Activated CD4-positive, alpha-beta memory T cell treated with anti-CD3 and anti-CD28 coated beads for 36 hours (primary cell): ENCODE measurements at places on chromosomes 5 and 9. TPM values are rescaled to one million over a fixed set of nuclear protein-coding genes. Genes with fewer than 3 reads are reported as not detected.
A peak's percentile ranks its signal among the peaks of the same experiment; 100 is the strongest.

- no peaks in the 10 kb centered on the region for H3K36me3 ChIP-seq
- H3K4me3 ChIP-seq: no peak overlapping the region
- no peak for DNase-seq
- peaks cover 3% of the 10 kb centered on the region for H3K4me1 ChIP-seq
- peaks cover 39% of the 10 kb centered on the region for H3K27me3 ChIP-seq
These were observed 30.4 kb downstream of the FAM163B start for GRCh38 chr9:133578524-133579441.

DNA sequence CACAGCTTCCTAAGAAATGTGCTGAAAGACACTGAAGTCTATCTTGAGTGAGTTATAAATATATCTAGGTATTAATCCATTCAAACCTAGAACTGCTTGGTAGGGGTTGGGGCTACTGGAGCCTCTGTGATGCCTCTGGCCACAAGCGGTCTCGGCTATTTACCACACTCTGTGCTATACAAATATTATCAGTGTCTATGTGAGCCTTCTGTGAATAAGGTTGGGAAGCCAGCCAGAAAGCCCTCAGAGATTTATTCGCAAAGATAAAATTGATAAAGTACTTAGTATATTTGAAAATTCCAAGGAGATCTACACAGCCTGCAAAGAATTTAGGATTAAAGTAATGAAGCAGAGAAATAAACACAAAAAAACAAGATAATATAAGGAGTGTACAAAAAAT lies 41.4 kb downstream of the LIFR start:
- no peaks in the 10 kb centered on the region for H3K36me3 ChIP-seq
- no peaks in the 10 kb centered on the region for H3K4me1 ChIP-seq
- H3K4me3 ChIP-seq: no peak overlapping the region

DNA sequence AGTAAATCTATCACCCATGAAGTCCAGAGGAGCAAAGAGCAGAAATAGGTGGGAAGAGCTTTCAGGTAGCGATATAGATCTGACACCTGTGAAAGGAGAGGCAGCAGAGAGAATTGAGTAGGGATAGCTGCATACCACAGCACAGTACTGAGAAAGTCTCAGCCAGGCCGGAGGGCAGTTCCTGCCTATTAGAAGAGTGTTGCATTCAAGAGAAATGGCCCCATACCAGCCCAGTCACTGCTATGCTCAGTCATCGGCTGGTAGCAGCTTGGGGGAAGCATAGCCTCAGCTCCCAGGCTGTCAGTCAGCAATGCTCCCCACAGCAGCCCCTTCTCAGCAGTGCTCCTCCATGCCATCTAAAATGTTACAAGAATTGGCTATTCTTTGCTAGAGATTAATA lies 285.1 kb upstream of the CDH6 start:
- H3K4me3 ChIP-seq: no peak overlapping the region
- H3K36me3 ChIP-seq: no peaks in the 10 kb centered on the region
- H3K27ac ChIP-seq: no peak overlapping the region
- H3K4me1 ChIP-seq: no peaks in the 10 kb centered on the region
- no peaks in the 10 kb centered on the region for H3K27me3 ChIP-seq

GRCh38 chr5:171846323-171846722 lies 60.7 kb downstream of the SMIM23 start:
- no peaks in the 10 kb centered on the region for H3K27me3 ChIP-seq
- H3K27ac ChIP-seq: no peak overlapping the region
- H3K4me1 ChIP-seq: no peaks in the 10 kb centered on the region

GRCh38 chr5:14588145-14588544 lies 6.6 kb downstream of the OTULINL start:
- H3K27me3 ChIP-seq: no peaks in the 10 kb centered on the region
- H3K4me3 ChIP-seq: no peak overlapping the region
- no peaks in the 10 kb centered on the region for H3K36me3 ChIP-seq
- H3K27ac ChIP-seq: no peak overlapping the region

- H3K27me3 ChIP-seq: no peaks in the 10 kb centered on the region
- no peak overlapping the region for H3K27ac ChIP-seq
- no peaks in the 10 kb centered on the region for H3K36me3 ChIP-seq
- DNase-seq: no peak
- no peak overlapping the region for H3K4me3 ChIP-seq
- no peaks in the 10 kb centered on the region for H3K4me1 ChIP-seq
These were observed 388.0 kb downstream of the ACTL7B start for GRCh38 chr9:108467653-108468324.

The FOXD1 gene
- 0.46 TPM for total RNA-seq

DNA sequence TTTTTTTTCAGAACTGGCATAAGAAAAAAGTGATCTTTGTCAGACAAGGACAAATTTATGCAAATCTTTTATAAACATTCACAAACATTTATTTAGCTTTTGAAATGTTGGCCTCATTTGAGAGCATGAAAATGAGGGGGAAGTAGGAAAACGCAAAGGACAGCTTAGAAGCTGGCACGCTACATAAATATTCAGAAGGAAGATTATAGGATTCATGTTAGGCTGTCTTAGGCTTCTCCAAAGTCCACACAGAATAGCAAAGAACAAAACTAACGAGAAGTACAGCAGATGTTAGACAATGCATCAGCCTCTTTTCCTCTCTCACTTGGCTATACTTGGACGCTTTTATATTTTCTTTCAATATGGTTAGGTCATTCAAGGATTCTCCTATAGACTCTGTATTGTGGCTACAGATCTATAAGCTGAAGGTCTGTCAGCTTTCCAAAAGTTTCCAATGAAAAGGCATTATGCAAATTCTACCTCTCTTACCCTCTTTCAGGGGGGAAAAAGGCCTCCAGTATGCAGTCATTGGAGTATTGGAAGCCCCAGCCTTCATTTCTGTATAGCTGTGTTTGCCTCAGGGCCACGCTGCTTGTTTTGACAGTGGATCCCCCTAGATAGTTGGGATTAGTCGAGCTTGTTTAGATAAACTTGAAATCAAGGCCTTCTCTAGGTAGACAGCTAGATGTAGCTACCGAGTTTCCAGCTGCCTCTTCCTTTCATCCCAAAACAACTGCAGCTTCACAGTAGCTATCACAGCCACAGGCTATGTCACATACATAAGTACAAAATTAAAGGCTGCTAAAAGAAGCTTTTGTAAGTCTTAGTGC lies 153.0 kb downstream of the DENND1A start:
- H3K27ac ChIP-seq: no peak overlapping the region
- no peaks in the 10 kb centered on the region for H3K36me3 ChIP-seq
- H3K4me1 ChIP-seq: peaks cover 3% of the 10 kb centered on the region

GRCh38 chr5:55645304-55645703 lies 66.8 kb downstream of the SLC38A9 start:
- peaks cover 11% of the 10 kb centered on the region for H3K4me1 ChIP-seq
- H3K36me3 ChIP-seq: peaks cover 19% of the 10 kb centered on the region
- no peak for DNase-seq
- H3K27ac ChIP-seq: no peak overlapping the region

GRCh38 chr5:37532976-37533740 lies 154.0 kb downstream of the WDR70 start:
- peaks cover 25% of the 10 kb centered on the region for H3K36me3 ChIP-seq
- no peak for DNase-seq
- H3K27me3 ChIP-seq: no peaks in the 10 kb centered on the region
- H3K27ac ChIP-seq: no peak overlapping the region
- no peak overlapping the region for H3K4me3 ChIP-seq
- H3K4me1 ChIP-seq: no peaks in the 10 kb centered on the region

DNA sequence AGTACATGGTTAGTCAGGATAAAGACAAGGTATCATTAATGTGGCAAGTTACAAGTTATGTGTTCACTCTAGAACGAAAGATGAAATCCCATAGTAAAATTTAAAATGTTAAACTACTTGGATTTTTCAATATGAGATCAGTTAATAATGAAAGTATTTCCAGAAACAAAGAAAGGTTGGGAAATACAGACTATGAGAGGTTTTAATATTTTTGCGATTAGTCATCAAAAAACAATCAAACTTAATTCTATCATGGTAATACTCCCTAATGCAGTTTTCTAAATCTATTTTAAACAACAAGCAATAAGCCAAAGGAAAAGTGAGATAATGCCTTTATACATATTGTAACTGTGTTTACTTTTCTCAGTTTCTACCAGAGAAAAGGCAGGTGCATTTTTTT lies 10.6 kb downstream of the CDH12 start:
- no peaks in the 10 kb centered on the region for H3K36me3 ChIP-seq
- no peak overlapping the region for H3K27ac ChIP-seq
- H3K4me1 ChIP-seq: no peaks in the 10 kb centered on the region
- H3K27me3 ChIP-seq: no peaks in the 10 kb centered on the region
- H3K4me3 ChIP-seq: no peak overlapping the region

- H3K27ac ChIP-seq: no peak overlapping the region
- H3K4me3 ChIP-seq: no peak overlapping the region
- DNase-seq: no peak
- peaks cover 9% of the 10 kb centered on the region for H3K36me3 ChIP-seq
- H3K4me1 ChIP-seq: peaks cover 10% of the 10 kb centered on the region
These were observed 3.1 kb downstream of the FBLL1 start for GRCh38 chr5:168531987-168532864.

DNA sequence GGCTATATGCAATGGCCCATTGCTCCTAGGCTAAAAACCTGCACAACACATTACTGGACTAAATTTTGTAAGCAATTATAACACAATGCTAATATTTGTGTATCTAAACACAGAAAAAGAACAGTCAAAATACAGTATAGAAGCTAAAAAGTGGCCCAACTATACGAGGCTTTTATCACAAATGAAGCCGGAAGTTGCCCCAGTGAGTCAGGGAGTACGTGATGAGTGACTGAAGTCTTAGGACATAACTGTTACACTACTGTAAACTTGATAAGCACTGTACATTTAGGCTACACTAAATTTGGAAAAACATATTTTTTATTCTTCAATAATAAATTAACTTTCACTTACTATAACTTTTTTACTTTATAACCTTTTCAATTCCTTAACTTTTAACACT lies 105.2 kb upstream of the PRR16 start:
- DNase-seq: no peak
- H3K4me3 ChIP-seq: no peak overlapping the region
- no peaks in the 10 kb centered on the region for H3K27me3 ChIP-seq
- no peaks in the 10 kb centered on the region for H3K4me1 ChIP-seq

GRCh38 chr9:23747088-23748075 lies 78.7 kb downstream of the ELAVL2 start:
- H3K27ac ChIP-seq: no peak overlapping the region
- no peaks in the 10 kb centered on the region for H3K27me3 ChIP-seq
- DNase-seq: no peak
- no peak overlapping the region for H3K4me3 ChIP-seq

DNA sequence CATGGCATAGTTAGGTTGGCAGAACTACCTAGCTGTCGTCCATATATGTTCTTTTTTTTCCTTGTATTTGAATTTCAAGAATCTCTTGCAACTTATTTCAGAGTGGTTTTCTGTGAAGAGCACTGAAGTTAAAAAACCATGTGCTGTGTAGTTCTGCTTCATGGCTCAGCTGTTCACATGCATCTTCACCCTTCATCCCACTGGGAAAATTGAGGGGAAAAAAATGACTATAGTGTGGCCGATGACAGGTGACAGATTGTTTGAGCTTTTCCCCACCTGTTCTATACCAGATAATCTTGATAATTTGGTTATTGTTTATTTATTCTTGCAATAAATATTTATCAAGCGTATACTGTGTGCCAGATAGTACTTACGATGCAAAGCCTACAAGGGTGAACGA lies 77.8 kb downstream of the AOPEP start:
- H3K4me3 ChIP-seq: no peak overlapping the region
- DNase-seq: no peak
- no peak overlapping the region for H3K27ac ChIP-seq
- peaks cover 18% of the 10 kb centered on the region for H3K4me1 ChIP-seq
- H3K27me3 ChIP-seq: no peaks in the 10 kb centered on the region
- H3K36me3 ChIP-seq: peaks cover 28% of the 10 kb centered on the region

The NME5 gene
- total RNA-seq: not detected

The PDCD1LG2 gene
- 0.73 TPM for total RNA-seq

GRCh38 chr5:160537940-160538339 lies 116.3 kb downstream of the PTTG1 start:
- H3K27me3 ChIP-seq: no peaks in the 10 kb centered on the region
- H3K36me3 ChIP-seq: no peaks in the 10 kb centered on the region
- H3K27ac ChIP-seq: no peak overlapping the region

DNA sequence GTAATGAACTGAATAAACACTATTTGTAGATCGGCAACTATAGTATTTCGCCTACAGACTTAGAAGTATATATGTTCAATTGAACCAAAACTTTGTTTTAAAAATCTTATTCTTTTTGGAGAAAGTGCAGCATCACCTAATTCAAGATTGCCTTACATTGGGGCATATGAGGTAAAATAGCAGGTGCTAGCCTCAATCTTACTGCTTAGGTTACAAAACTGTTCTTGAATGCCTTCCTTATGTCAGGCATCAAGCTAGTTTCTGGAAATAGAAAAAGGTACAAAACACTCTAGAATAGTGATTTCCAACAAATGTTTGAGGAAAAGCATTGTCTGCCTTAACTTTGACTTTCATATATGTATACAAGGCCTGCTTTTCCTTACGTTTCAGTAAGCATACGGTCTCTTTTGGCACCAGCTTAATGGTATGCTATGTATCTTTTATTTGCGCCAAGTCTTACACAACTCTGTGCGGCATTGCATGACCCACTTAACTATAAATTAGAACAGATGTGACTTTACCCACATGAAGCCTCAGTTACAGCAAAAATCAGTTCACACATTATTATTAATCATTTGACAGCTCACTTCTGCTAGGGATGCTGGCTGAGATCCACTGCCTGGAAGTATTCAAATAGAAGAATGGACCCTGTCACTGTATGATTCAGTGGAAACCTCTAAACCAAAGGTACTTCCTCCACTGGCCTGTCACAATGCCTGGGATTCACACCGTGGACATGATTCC lies 174.1 kb downstream of the PRELID2 start:
- DNase-seq: no peak
- no peaks in the 10 kb centered on the region for H3K36me3 ChIP-seq
- H3K4me1 ChIP-seq: no peaks in the 10 kb centered on the region
- no peaks in the 10 kb centered on the region for H3K27me3 ChIP-seq

The GALNT12 gene
- 7.9 TPM for total RNA-seq

DNA sequence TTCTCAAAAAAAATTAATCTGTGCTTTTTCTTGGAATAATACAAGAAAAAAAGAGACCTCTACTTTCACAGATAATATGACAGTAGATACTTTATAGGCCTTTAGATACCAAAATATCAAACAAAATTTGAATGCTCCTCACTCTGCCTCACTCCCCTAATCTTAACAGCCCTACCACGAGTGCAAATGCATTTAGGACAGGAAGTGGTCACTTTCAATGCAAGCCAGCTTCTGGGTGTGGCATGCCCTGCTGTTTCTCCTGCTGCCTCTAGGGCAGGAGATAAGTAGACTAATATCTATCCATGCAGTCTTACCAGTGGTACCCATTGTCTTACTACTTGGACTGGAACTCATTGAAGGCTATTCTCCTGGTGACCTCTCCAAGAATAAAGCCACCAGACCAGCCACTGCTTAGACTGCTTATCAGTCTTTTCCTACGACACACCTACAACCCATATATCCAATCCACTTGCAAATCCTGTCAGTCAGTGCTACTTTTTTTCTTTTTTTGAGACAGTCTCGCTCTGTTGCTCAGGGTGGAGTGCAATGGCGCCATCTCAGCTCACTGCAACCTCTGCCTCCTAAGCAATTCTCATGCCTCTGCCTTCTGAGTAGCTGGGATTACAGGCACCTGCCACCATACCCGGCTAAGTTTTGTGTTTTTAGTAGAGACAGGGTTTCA lies 23.0 kb downstream of the FRRS1L start:
- peak; percentile 15 for DNase-seq
- H3K27me3 ChIP-seq: no peaks in the 10 kb centered on the region
- H3K27ac ChIP-seq: no peak overlapping the region

GRCh38 chr5:139062910-139063663 lies 135.1 kb downstream of the SIL1 start:
- no peak for DNase-seq
- no peak overlapping the region for H3K4me3 ChIP-seq
- H3K27ac ChIP-seq: no peak overlapping the region
- H3K36me3 ChIP-seq: peaks cover 2% of the 10 kb centered on the region
